ENCODE measurements at places on chromosomes 6 and 20. TPM values are rescaled to one million over a fixed set of nuclear protein-coding genes. Genes with fewer than 3 reads are reported as not detected.

- peaks cover 10% of the 10 kb centered on the region for H3K36me3 ChIP-seq
- no peak for DNase-seq
- peaks cover 81% of the 10 kb centered on the region for H3K4me1 ChIP-seq
- H3K4me3 ChIP-seq, result peak overlapping the region; percentile 73
These were observed 35.5 kb downstream of the PPP1R16B start for GRCh38 chr20:38840894-38841470.

DNA sequence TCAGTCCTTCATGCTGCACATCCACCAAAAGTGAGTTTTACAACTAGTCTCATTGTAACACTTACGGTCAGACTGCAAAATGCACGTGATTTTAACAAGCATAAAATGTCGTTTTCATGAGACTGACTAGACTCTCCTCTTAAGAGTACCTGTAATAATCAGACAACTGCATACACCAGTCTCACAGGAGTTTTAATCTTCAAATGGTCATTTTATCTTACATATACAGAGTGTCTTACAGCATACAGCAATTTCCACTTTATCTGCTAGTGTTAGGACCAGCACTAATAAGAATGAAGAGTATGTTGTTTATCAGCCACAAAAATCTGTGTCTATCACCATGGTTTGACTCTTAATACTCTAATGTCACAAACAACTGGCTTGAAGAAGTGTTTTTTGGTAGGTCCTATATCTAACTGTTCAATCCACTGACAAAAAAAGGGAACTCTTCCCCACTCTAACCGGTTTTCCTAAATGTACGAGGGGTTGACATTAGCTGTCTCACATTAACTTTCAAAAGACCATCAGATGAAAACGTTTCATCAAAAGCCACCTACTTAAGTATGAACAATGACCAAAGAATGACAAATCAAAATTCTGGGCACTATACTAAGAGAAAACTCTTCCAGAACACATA lies 1.5 kb upstream of the ASF1A start:
- H3K36me3 ChIP-seq, result peaks cover 9% of the 10 kb centered on the region
- no peak for DNase-seq
- peaks cover 39% of the 10 kb centered on the region for H3K4me1 ChIP-seq
- peak overlapping the region; percentile 99 for H3K27ac ChIP-seq

WFDC10B gene
- not detected for total RNA-seq

GRCh38 chr20:63745961-63746731 lies 6.6 kb downstream of the SLC2A4RG start:
- H3K4me3 ChIP-seq, result no peak overlapping the region
- no peak for DNase-seq
- no peaks in the 10 kb centered on the region for H3K27me3 ChIP-seq

ZSCAN31 gene
- 2.1 TPM for total RNA-seq

GRCh38 chr6:74715355-74716085 lies 490.3 kb downstream of the COL12A1 start:
- H3K27ac ChIP-seq, result no peak overlapping the region
- DNase-seq, result no peak
- no peaks in the 10 kb centered on the region for H3K27me3 ChIP-seq

DNA sequence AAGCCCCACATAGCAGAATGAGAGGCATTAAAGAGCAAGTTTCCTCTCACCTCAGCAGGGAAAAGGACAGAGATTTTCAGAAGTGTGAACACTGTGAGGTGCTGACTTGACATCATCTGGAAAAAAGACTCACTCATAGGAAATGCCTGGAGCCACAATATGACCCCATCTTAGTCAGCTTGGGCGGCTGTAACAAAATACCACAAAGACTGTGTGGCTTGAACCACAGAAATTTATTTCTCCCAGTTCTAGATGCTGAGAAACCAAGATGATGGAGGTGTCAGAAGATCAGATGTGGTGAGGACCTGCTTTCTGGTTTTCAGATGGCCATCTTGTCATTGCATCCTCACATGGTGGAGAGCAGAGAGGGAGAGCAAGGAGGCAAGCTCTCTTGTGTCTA lies 253.1 kb downstream of the ADGB start:
- H3K27me3 ChIP-seq, result no peaks in the 10 kb centered on the region
- peak; percentile 69 for DNase-seq
- H3K36me3 ChIP-seq, result peaks cover 17% of the 10 kb centered on the region
- H3K4me3 ChIP-seq, result peak overlapping the region; percentile 58

GRCh38 chr20:42083280-42083679 lies 465.1 kb upstream of the CHD6 start:
- no peak for DNase-seq
- no peak overlapping the region for H3K27ac ChIP-seq
- H3K4me1 ChIP-seq, result no peaks in the 10 kb centered on the region

- no peak overlapping the region for H3K27ac ChIP-seq
- no peaks in the 10 kb centered on the region for H3K4me1 ChIP-seq
- no peak for DNase-seq
- no peak overlapping the region for H3K4me3 ChIP-seq
- peaks cover 29% of the 10 kb centered on the region for H3K27me3 ChIP-seq
These were observed 19.4 kb upstream of the KCNB1 start for GRCh38 chr20:49501917-49502316.

MDC1 gene
- 127 TPM for total RNA-seq

MYLK4 gene
- 0.37 TPM for total RNA-seq

GRCh38 chr6:169571123-169571962 lies 130.5 kb downstream of the WDR27 start:
- DNase-seq, result no peak
- H3K36me3 ChIP-seq, result no peaks in the 10 kb centered on the region
- peaks cover 10% of the 10 kb centered on the region for H3K27me3 ChIP-seq
- peaks cover 19% of the 10 kb centered on the region for H3K4me1 ChIP-seq
- no peak overlapping the region for H3K27ac ChIP-seq

GRCh38 chr20:25276533-25277050 lies 28.7 kb downstream of the PYGB start:
- no peak overlapping the region for H3K27ac ChIP-seq
- no peaks in the 10 kb centered on the region for H3K4me1 ChIP-seq
- H3K36me3 ChIP-seq, result peaks cover 1% of the 10 kb centered on the region
- no peaks in the 10 kb centered on the region for H3K27me3 ChIP-seq
- no peak overlapping the region for H3K4me3 ChIP-seq
- DNase-seq, result no peak

- H3K4me1 ChIP-seq, result no peaks in the 10 kb centered on the region
- H3K4me3 ChIP-seq, result no peak overlapping the region
- H3K27ac ChIP-seq, result no peak overlapping the region
- no peaks in the 10 kb centered on the region for H3K36me3 ChIP-seq
- no peaks in the 10 kb centered on the region for H3K27me3 ChIP-seq
These were observed 224.5 kb downstream of the PREX1 start for GRCh38 chr20:48603116-48603818.

SLC4A11 gene
- 0.53 TPM for total RNA-seq

DNA sequence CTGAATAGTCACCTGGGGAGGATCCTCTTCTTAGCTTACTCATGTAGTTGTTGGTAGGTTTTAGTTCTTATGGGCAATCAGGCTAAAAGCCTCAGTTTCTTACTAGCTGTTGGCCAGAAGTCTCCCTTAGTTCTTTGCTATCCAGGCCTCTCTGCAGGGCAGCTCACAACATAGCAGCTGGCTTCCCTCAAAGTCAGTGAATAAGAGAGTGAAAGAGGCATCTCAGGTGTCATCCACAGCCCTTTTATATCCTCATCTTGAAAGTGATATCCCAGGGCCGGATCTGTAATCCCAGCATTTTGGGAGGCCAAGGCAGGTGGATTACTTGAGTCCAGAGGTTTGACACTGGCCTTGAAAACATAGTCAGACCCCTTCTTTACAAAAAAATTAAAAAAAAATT lies 42.1 kb upstream of the FOXA2 start:
- no peaks in the 10 kb centered on the region for H3K36me3 ChIP-seq
- H3K4me3 ChIP-seq, result no peak overlapping the region
- H3K27ac ChIP-seq, result no peak overlapping the region
- no peak for DNase-seq
- H3K27me3 ChIP-seq, result no peaks in the 10 kb centered on the region
- no peaks in the 10 kb centered on the region for H3K4me1 ChIP-seq

AVP gene
- not detected for total RNA-seq

- DNase-seq, result no peak
- H3K36me3 ChIP-seq, result peaks cover 2% of the 10 kb centered on the region
- H3K4me3 ChIP-seq, result no peak overlapping the region
- no peak overlapping the region for H3K27ac ChIP-seq
- peaks cover 39% of the 10 kb centered on the region for H3K27me3 ChIP-seq
These were observed 296.9 kb downstream of the ADGB start for GRCh38 chr6:146895772-146896061.

GTSF1L gene
- not detected for total RNA-seq

DNA sequence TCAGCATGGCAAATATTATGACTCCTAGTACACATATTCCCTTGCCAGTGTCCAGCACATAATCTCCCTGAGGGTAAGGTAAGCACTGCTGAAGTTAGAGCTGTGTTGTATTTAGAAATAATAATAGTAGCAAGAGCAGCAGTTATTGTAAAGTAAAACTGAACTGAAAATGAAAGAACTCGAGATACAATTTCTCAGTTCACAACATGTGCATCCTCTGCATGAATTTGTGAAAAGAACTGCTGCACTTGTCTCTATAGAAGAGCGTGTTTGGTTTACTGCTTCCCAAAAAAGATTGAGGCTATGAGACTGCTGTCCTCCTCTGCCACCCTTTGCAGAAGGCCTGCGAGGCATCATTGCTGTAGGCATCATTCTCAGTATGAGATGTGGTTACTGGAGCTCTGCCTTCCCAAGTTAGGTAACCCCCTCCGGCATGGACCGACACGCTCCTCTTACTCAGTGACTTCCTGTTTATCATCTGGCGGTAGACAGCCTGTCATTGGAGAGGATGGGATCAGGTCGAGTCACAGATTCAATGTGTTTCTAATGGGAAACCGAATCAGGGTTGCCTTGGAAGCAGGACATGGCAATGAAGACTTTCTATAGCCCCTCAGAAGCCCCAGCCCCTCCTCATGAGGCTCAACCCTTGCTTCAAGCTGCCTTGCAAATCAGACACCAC lies 48.1 kb downstream of the SLC24A3 start:
- no peak for DNase-seq
- no peak overlapping the region for H3K27ac ChIP-seq
- H3K27me3 ChIP-seq, result no peaks in the 10 kb centered on the region
- no peak overlapping the region for H3K4me3 ChIP-seq
- H3K4me1 ChIP-seq, result no peaks in the 10 kb centered on the region
- no peaks in the 10 kb centered on the region for H3K36me3 ChIP-seq

DNA sequence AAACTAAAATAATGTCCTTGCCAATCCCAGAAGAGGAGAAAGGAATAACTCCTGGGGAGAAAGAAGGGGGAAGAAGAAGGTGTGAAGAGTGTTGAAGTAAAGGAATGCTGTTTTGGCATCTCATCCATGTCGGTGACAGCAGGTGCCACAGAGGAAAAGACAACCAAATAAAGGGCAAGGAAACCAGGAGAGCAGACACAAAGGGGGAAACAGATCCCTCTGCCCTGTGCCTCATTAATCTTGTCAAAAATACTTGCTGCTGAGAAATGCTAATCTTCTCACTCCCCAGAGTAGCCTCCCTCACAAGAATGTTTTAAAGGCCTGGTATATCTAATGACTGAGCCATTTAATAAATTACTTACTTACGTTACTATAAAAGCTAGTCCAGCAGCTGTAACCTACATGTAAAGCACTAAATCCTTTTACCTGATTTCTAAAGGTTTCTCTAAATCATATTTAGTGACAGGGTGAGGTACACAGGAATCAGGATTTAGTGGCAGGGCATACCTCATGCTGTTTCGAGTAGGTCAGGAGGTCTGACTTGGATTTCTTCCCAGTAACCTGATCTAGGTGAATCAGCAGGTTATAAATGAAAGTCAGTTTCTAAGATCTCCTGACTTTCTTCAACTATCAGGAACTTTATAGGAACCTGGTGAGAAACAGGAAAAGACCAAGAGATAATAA lies 377.1 kb downstream of the CENPW start:
- H3K4me1 ChIP-seq, result no peaks in the 10 kb centered on the region
- H3K4me3 ChIP-seq, result no peak overlapping the region
- no peak for DNase-seq

DNA sequence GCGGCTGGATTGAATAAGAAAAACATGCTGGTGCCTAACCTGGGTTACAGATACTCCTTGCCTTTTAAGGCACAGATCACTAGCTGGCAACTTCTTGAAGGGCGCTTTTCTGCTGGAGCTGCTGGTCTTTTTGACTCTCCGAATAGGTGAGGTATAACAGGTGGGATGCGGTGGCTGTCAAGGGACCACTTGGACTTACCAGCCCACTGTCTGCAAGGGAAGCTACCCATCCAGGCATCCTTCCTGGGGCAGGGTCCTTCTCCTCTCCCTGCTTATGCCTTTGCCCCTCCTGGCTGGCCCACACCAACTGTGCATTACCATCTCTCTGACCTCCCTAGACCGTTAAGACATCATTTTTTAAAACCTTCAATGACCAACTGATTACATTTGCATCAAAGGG lies 57.4 kb downstream of the NPEPL1 start:
- peaks cover 50% of the 10 kb centered on the region for H3K27me3 ChIP-seq
- no peak for DNase-seq
- no peak overlapping the region for H3K27ac ChIP-seq
- no peak overlapping the region for H3K4me3 ChIP-seq
- H3K36me3 ChIP-seq, result no peaks in the 10 kb centered on the region
- no peaks in the 10 kb centered on the region for H3K4me1 ChIP-seq

FBXO5 gene
- total RNA-seq, result 41.4 TPM

DNA sequence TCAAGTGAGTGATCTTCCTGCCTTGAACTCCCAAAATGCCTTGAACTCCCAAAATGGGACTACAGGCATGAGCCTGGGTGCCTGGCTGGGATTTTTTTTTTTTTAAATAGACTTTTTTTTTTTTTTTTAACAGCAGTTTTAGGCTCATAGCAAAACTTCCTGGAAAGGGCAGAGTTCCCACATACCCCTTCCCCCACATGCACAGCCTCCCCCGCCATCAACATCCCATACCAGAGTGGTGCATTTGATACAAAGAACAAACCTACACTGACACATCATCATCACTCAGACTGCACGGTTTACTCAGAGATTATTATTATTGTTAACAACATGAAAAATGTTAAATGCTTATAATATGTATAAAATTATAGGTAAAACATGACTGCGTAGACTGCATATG lies 26.0 kb downstream of the UQCC1 start:
- no peak for DNase-seq
- peaks cover 8% of the 10 kb centered on the region for H3K4me1 ChIP-seq
- H3K4me3 ChIP-seq, result no peak overlapping the region
- no peaks in the 10 kb centered on the region for H3K27me3 ChIP-seq

OR2J3 gene
- total RNA-seq, result not detected

GMDS gene
- total RNA-seq, result 33.0 TPM

DNA sequence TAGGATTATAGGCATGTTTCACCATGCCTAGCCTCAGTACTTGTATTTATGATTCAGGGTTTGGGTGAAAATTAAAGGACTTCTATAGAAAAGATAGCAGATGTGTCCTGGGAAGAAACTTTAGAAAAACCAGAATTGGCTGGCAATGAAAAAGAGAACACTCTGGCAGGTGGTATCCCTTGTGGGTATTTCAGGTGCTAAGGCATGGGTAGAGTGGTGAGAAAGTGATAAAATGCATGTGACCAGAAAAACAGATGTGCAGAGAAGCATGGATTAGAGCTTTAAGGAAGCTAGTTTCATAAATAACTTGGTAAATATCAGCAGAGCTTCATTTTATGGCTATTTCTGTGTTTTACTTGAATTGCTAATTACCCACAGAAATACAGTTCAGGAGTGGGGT lies 622.2 kb downstream of the DOK5 start:
- H3K36me3 ChIP-seq, result no peaks in the 10 kb centered on the region
- no peak overlapping the region for H3K4me3 ChIP-seq
- no peak for DNase-seq
- H3K27ac ChIP-seq, result no peak overlapping the region

GRCh38 chr6:73231986-73232391 lies 6.7 kb upstream of the KHDC1L start:
- no peaks in the 10 kb centered on the region for H3K27me3 ChIP-seq
- no peak overlapping the region for H3K27ac ChIP-seq
- H3K4me3 ChIP-seq, result no peak overlapping the region

- DNase-seq, result no peak
- no peak overlapping the region for H3K27ac ChIP-seq
- no peaks in the 10 kb centered on the region for H3K4me1 ChIP-seq
These were observed 584.9 kb upstream of the EYS start for GRCh38 chr6:66291905-66292304.
